Aorta (tissue), 5 donors: ENCODE measurements at places on chromosomes 12 and 14. TPM values are rescaled to one million over a fixed set of nuclear protein-coding genes. Genes with fewer than 3 reads are reported as not detected.

Gene FOXA1
- polyA plus RNA-seq, result 1.4 TPM

Gene PRKD1
- polyA plus RNA-seq, result 6.9 TPM

Gene ITGA5
- polyA plus RNA-seq, result 26.5 TPM

Gene DUSP16
- polyA plus RNA-seq, result 3.1 TPM

Gene GPR68
- 0.10 TPM for polyA plus RNA-seq

Gene NTS
- not detected for polyA plus RNA-seq

DNA sequence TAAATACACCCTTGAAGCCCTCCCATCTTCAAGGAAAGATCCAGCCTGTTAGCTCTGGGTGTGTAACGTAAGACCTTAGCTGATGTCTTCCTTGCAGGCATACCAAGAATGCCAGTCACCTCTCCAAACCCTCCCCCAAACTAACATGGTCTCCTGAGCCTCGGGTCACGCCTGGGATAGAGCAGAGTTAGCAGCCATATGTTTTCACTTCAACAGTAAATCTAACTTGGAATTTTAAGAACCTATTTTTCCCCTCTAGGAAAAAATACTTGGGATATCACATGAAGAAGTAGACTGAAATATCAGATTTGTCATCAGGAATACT lies 27.9 kb downstream of the BCL2L14 start:
- peaks cover 5% of the 10 kb centered on the region for H3K4me1 ChIP-seq
- H3K4me3 ChIP-seq, result no peak overlapping the region
- DNase-seq, result no peak
- H3K27ac ChIP-seq, result no peak overlapping the region

- H3K27me3 ChIP-seq, result no peaks in the 10 kb centered on the region
- peaks cover 1% of the 10 kb centered on the region for H3K4me1 ChIP-seq
- peaks cover 4% of the 10 kb centered on the region for H3K36me3 ChIP-seq
- DNase-seq, result no peak
- no peak overlapping the region for H3K4me3 ChIP-seq
Observed at GRCh38 chr14:95095996-95096395, 61.3 kb downstream of the DICER1 start.

GRCh38 chr12:51059086-51059485 lies 11.0 kb downstream of the LETMD1 start:
- H3K4me3 ChIP-seq, result no peak overlapping the region
- no peak for DNase-seq
- H3K27ac ChIP-seq, result no peak overlapping the region
- no peaks in the 10 kb centered on the region for H3K4me1 ChIP-seq

DNA sequence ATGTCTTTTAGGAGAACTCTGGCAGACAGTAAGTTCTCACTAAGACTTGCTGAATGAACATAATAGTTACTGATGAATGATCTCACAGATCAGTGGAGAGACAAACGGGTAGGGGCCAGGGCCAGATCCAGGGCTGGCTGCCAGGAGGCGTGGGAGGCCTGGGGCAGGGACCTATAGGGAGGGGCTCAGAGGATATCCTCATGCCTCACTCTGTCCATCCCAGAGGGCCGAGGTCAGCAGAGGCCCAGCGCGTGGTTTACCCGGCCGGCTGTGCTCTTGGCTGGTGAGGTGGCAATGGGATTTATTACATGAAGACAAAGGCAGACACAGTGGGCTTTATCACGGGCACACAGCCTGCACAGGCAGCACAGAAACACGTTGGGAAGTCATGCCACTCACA lies 85.4 kb downstream of the CHGA start:
- H3K36me3 ChIP-seq, result no peaks in the 10 kb centered on the region
- H3K27me3 ChIP-seq, result no peaks in the 10 kb centered on the region
- H3K4me1 ChIP-seq, result no peaks in the 10 kb centered on the region
- H3K27ac ChIP-seq, result no peak overlapping the region
- no peak overlapping the region for H3K4me3 ChIP-seq

DNA sequence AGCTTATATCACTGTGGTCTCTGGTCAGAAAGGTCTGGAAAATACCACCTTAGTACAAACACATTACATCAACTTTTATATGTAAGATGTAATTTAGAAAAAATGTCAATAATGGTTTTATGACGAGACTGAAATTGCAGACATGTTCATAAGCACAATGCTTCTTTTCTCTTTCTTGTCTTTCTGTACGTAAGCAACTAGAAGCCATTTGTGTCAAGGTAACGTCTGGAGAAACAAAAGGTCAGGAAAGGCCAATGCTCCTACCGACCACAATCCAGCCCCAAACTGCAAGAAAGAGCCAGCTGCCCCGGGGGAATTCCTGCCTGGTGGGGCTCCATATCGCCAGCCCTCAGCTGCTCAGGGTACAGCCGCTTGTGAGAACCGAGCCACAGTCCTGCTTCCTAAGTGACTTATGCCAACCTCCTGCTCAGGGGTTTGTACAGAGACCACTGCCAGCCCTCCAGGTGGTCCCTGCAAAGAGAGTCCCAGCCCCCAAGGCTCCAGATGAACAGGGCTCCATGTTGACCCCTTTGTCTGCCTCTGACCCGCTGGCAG lies 6.3 kb downstream of the ZNF839 start:
- peaks cover 2% of the 10 kb centered on the region for H3K36me3 ChIP-seq
- no peak for DNase-seq
- no peak overlapping the region for H3K27ac ChIP-seq
- H3K27me3 ChIP-seq, result no peaks in the 10 kb centered on the region
- H3K4me3 ChIP-seq, result no peak overlapping the region

- DNase-seq, result no peak
- no peak overlapping the region for H3K4me3 ChIP-seq
- H3K4me1 ChIP-seq, result no peaks in the 10 kb centered on the region
- H3K36me3 ChIP-seq, result no peaks in the 10 kb centered on the region
- H3K27ac ChIP-seq, result no peak overlapping the region
Observed at GRCh38 chr14:92373336-92373735, 50.4 kb downstream of the SLC24A4 start.

GRCh38 chr14:31937730-31938346 lies 139.3 kb upstream of the ARHGAP5 start:
- no peak overlapping the region for H3K27ac ChIP-seq
- H3K36me3 ChIP-seq, result no peaks in the 10 kb centered on the region
- no peaks in the 10 kb centered on the region for H3K27me3 ChIP-seq
- DNase-seq, result no peak

GRCh38 chr12:63913929-63914328 lies 69.4 kb downstream of the SRGAP1 start:
- H3K27ac ChIP-seq, result no peak overlapping the region
- DNase-seq, result no peak
- no peaks in the 10 kb centered on the region for H3K36me3 ChIP-seq
- H3K4me3 ChIP-seq, result no peak overlapping the region

DNA sequence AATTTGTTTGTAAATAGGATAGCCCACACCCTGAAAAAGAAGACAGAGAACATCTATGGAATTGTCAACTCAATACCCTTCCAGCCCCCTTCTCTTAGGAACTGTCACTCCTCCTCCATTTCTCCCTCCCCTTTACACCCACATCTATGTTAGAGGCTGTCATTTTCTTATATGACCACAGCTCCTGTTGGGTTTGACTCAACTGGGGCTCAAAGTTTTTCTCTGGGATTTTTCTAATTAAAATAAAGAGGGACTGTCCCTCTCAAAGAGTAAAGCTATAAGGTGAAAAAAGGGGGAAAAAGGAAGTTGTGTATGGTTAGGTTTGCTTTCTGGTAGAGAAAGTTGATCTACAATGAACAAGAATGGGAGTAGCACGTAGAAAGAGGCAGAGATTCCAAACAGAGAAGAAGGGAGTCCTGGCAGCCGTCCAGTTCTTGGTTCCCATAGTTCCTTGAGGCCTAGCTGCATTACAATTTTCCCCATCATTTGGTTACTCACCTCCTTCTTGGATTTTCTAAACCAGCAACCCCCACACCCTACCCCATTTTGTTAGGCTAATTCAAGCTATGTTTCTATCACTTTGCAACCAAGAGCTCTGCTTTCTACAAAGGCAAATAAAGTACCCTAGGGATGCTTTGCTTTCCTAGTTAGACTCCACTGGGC lies 44.3 kb upstream of the STK38L start:
- peak overlapping the region; percentile 58 for H3K27ac ChIP-seq
- no peak overlapping the region for H3K4me3 ChIP-seq
- H3K4me1 ChIP-seq, result peaks cover 2% of the 10 kb centered on the region
- H3K36me3 ChIP-seq, result no peaks in the 10 kb centered on the region
- DNase-seq, result peak; percentile 72
- H3K27me3 ChIP-seq, result no peaks in the 10 kb centered on the region

GRCh38 chr12:104207416-104208205 lies 8.0 kb upstream of the TXNRD1 start:
- no peak overlapping the region for H3K27ac ChIP-seq
- no peaks in the 10 kb centered on the region for H3K4me1 ChIP-seq

- H3K36me3 ChIP-seq, result no peaks in the 10 kb centered on the region
- H3K27me3 ChIP-seq, result no peaks in the 10 kb centered on the region
- no peak overlapping the region for H3K4me3 ChIP-seq
Observed at GRCh38 chr14:66104486-66104885, 381.7 kb upstream of the CCDC196 start.

DNA sequence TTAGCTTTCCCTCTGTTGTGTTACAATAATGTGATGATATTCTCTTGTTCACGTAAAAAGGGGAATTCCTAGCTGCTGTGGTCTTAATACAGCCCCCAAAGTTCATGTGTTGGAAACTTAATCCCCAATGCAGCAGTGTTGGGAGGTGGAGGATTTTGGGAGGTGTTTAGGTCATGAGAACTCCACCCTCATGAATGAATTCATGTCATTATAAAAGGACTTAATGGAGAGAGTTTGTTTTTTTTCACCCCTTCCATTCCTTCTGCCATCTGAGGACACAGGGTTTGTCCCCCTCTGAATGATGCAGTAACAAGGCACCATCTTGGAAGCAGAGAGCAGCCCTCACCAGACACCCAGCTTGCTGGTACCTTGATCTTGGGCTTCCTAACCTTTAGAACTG lies 253.4 kb upstream of the DDHD1 start:
- no peaks in the 10 kb centered on the region for H3K4me1 ChIP-seq
- H3K27ac ChIP-seq, result no peak overlapping the region
- no peak overlapping the region for H3K4me3 ChIP-seq
- no peaks in the 10 kb centered on the region for H3K36me3 ChIP-seq
- DNase-seq, result no peak

GRCh38 chr12:121036810-121037326 lies 2.2 kb downstream of the OASL start:
- H3K36me3 ChIP-seq, result no peaks in the 10 kb centered on the region
- no peak for DNase-seq
- no peak overlapping the region for H3K4me3 ChIP-seq
- H3K27ac ChIP-seq, result no peak overlapping the region

DNA sequence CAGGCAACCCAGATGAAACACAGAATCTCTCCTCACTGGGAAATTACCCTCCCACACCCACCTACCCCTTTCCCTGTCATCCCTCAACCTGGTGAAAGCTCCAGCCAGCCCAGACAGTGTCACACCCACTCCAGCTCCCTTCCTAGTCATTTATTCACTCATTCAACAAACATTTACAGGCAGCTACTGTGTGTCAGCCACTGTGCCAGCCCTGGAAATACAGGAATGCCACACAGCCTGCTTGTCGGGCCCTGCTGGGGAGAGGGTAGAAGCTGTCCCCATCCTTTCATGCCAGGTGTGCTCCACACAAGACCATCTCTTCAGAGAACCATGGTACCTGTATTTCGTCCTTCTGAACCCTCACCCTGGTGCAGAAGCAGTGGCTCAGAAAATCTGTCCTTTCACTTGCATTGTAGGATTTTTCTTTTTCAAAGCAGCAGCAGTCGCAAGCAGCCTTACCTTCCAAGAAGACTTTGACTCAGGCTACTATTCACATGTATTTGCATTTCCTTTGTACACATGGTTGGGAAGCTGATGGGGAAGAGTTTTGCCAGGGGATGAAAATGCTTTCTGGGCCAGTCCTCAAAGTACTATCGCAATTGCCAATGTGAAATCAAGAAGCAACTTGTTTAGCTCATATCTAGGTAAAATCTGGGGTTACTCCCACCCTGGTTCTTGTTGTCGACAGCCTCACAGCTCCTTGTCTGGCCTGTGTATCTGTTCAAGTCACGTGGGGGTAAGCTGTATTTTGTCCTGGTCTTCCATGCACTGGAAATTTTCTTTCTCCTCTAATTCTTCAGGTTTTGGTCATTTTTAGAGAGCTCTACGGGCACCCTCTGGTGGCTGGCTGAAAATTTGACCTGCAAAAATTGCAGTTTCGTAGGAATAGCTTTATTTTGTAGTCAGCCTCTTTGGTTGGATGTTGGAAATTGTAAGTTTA lies 147.4 kb upstream of the EGLN3 start:
- H3K4me3 ChIP-seq, result no peak overlapping the region
- H3K4me1 ChIP-seq, result no peaks in the 10 kb centered on the region
- no peaks in the 10 kb centered on the region for H3K27me3 ChIP-seq
- no peak overlapping the region for H3K27ac ChIP-seq
- H3K36me3 ChIP-seq, result no peaks in the 10 kb centered on the region
- no peak for DNase-seq

DNA sequence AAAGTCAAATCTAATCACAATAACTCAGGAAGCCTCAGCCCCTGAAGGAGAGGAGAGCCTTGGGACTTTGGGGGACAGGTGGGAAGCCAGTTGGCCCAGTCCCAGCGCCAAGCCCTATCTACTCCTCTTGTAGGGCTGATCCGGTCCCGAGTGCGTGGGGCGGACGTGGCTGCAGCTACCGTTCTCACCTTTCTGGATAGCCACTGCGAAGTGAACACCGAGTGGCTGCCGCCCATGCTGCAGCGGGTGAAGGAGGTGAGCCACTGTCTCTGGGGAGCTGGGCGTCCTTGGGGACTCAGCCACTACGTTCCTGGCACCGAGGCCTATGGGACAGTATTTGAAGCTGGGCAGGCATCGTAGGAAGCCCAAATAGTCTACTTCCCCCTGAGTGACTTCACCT lies 68.4 kb downstream of the GALNT16 start:
- no peak overlapping the region for H3K4me3 ChIP-seq
- H3K4me1 ChIP-seq, result no peaks in the 10 kb centered on the region
- H3K27ac ChIP-seq, result no peak overlapping the region
- DNase-seq, result peak; percentile 67
- H3K36me3 ChIP-seq, result no peaks in the 10 kb centered on the region
- no peaks in the 10 kb centered on the region for H3K27me3 ChIP-seq

- H3K36me3 ChIP-seq, result no peaks in the 10 kb centered on the region
- H3K27ac ChIP-seq, result no peak overlapping the region
- H3K27me3 ChIP-seq, result no peaks in the 10 kb centered on the region
Observed at GRCh38 chr14:81211844-81212243, 8.9 kb downstream of the GTF2A1 start.

GRCh38 chr14:51205486-51205885 lies 34.6 kb upstream of the TMX1 start:
- no peaks in the 10 kb centered on the region for H3K36me3 ChIP-seq
- H3K27me3 ChIP-seq, result no peaks in the 10 kb centered on the region
- no peak overlapping the region for H3K27ac ChIP-seq
- H3K4me3 ChIP-seq, result no peak overlapping the region

GRCh38 chr12:203462-204260 lies 10.3 kb downstream of the SLC6A12 start:
- H3K27me3 ChIP-seq, result no peaks in the 10 kb centered on the region
- H3K27ac ChIP-seq, result no peak overlapping the region
- DNase-seq, result no peak
- H3K4me3 ChIP-seq, result peak overlapping the region; percentile 35
- no peaks in the 10 kb centered on the region for H3K4me1 ChIP-seq

DNA sequence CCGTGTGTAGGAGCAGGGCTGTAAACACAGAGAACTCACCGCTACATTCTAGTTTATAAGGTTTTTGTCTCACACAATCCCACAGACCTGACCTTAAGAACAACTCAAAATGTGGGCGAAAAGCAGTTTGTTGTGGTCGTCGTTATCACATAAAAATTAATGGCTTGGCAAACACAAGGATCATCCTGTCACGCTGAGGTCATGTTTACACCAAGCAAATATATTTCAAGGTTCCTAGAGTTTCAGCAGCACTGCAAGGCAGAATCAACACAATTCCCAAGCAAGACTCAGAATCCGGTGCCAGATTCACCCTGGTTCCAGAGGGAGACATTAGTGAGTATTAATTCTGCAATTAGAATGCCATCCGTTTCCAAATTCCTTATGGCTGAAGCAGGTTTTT lies 30.1 kb upstream of the MAP1LC3B2 start:
- H3K4me3 ChIP-seq, result no peak overlapping the region
- H3K27ac ChIP-seq, result peak overlapping the region; percentile 14
- no peaks in the 10 kb centered on the region for H3K36me3 ChIP-seq
- H3K27me3 ChIP-seq, result no peaks in the 10 kb centered on the region
